ENCODE measurements at places on chromosomes 5 and 9.

DNA sequence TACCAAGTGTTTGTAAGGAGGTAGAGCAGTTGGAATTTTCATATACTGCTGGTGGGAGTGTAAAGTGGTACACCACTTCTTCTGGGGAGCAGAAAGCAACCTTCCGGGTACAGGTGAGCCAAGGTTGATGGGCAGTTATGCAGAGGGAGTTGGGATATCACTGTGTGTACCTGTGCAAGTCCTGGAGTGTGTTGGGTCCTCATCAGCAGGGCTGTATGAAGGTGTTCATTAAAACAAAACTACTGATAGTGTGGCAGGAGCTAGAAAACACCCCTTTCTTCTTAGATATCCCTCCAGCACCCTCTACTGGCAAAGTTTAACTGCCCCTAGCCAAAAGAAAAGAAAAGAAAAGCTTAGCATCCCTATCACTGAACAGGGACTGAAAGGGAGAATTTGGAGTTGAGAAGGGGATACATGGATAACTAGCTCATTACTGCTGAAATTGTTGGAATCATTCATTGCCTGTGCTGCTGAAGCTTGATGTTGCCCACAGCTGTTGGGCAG lies 10.7 kb downstream of the MARCHF6 start:
- DNase-seq, result no peak

- no peak for DNase-seq
Observed at GRCh38 chr9:86838519-86839497, 108.5 kb downstream of the GAS1 start.

- no peak for DNase-seq
Observed at GRCh38 chr5:124858612-124859011, 112.2 kb upstream of the ZNF608 start.

DNA sequence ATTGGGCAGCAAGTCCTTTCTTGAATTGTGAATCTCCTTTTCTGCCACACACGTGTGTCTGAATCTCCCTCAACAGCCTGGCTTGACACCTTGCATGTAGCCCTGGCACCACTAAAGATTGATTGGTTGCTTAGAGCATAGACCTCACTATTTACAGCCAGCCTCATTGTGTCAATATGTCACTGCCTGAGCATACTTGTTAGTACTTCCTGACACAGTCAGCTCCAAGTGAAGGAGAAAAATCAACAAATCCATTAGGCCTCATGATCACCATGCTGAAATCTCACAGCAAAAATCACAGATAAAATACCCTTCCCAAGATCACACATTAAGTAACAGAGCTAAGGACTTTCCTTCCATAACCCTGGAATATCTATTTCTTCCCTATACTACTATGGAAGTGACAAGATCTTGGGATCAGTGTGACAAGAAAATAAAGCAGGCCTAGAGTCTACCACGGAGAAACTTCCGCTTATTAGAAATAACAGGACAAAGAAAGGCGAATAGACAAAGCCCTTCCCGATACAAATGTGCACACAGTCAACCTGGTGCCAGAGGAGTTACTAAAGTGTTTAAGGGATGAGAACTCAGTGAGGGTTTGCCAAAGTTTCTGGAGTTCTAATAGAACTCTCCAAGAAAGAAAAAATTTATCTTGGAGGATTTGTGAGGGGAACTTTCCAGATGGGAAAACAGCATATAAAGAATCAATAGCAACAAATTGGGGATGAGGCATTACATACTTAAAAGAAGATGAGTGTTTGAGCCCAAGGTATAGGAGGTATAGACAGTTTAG lies 5.6 kb upstream of the ARL15 start:
- no peak for DNase-seq
